ENCODE measurements at places on chromosomes 11 and 22. TPM values are rescaled to one million over a fixed set of nuclear protein-coding genes. Genes with fewer than 3 reads are reported as not detected.
A peak's percentile ranks its signal among the peaks of the same experiment; 100 is the strongest.

DNA sequence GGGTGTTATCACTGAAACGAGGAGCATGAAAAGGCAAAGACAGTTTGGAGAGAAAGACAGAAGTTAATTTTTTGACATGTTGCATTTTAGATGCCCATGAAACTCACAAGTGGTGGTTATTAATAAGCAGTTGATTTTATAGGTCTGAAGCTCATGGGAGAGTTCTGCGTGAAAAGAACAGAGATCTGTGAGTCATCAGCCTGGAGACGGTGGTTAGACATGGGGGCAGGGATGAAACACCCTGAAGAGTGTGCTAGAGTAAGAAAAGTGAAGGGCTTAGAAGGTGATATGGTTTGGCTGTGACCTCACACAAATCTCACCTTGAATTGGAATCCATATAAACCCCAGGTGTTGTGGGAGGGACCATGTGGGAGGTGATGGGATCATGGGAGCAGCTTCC lies 289.1 kb upstream of the ISX start:
- no peak for DNase-seq

- no peak for DNase-seq
Observed at GRCh38 chr11:37972691-37973090, 1374.7 kb upstream of the RAG2 start.

DNA sequence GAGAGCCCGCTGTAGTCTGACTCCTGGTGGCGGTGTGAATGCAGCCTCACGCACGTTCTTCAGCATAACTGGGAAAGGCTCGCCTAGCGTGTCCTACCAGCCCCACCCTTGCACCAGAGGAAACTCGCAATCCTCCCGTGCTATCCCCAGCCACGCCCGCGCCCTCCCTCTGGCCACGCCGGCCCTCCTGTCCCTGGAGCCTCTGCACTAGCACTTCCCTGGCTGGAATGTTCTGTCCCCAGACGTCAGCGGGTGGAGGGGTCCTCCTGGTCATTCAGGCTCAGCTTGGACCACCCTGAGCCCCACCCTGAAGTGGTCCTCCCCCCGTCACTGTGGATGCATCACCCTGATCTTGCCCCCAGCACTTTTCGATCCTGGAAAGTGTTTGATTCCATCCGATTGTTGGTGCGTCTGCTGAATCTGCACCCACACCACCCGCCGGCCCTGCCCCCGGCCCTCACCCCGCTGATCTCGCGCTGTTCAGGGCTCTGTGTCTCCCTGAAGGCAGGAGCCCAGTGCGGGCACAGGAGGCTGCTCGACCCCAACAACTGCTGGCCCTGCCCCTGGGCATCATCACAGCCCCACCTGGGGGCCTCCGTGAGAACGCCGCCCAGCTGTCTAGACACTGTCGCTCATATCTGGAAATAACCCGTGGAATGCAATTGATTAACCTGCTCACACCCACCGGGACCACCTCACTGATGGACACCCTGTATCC lies 437.0 kb downstream of the TBC1D22A start:
- peak; percentile 40 for DNase-seq

DNA sequence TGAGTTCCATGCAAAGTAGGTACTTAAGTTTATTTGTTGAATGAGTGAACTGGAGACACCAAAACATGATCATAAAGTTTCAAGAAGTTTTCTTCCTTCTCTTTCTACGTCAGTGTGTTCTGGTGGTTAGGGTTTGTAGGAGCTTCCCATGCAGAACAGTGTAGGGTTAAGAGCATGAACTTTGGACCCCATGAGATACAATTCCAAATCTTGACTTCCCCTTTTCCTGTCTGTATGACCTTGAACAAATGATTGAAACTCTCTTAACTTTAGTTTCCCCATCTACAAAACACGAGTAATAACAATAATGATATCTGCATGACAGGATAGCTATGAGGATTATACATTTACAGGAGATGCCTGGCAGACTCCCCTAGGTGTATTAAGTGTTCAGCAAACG lies 41.0 kb upstream of the TENM4 start:
- DNase-seq: no peak

DNA sequence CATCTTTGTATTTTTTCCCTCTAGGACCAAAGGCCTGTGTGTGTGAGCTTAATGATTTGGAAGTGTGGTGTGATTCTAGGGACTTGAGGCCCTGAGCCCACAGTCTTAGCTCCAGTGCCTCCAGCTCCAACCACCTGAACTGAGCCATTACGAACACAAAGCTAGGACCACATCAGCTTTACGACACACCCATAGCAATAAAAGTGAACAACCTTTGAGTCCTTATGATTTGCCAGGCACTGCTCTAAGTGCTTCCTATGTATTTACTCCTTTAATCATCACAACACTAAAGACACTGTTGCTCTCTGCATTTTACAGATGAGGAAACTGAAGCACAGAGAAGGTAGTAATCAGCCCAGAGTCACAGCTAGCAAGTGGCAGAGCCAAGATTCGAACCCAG lies 126.4 kb downstream of the EHF start:
- no peak for DNase-seq

- no peak for DNase-seq
Observed at GRCh38 chr22:29255064-29255621, 12.6 kb downstream of the RHBDD3 start.

- DNase-seq: peak; percentile 50
Observed at GRCh38 chr22:36528341-36528740, 625 bp downstream of the EIF3D start.

- no peak for DNase-seq
Observed at GRCh38 chr11:120573756-120574354, 62.3 kb downstream of the GRIK4 start.

GRCh38 chr11:102291831-102292230 lies 25.5 kb upstream of the BIRC3 start:
- no peak for DNase-seq

- DNase-seq: peak; percentile 48
Observed at GRCh38 chr11:107689317-107690202, 22.3 kb downstream of the SLN start.

DNA sequence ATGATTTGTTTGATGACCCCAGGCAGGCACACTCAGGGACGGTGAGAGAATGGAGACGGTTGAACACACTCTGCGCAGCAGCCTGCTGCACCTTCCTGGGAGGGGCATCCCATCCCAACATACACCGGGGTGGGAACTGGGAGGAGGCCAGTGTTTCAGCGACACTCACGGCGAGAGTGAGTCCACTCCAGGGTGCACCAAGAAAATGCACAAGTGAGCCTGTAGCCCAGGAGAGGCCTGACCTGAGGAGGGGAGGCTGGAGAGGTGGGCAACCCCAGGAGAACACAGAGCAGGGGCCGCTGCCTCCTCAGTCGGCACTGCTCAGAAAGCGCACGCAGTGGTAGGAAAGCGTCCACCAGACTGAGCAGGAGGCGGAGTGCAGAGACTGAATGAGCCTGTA lies 54.5 kb downstream of the IGF2 start:
- no peak for DNase-seq

- DNase-seq: no peak
Observed at GRCh38 chr22:30054764-30055069, 25.5 kb upstream of the HORMAD2 start.

- DNase-seq: peak; percentile 14
Observed at GRCh38 chr22:38423512-38424503, 31.2 kb downstream of the KCNJ4 start.

GRCh38 chr11:35947437-35947836 lies 3.6 kb downstream of the LDLRAD3 start:
- DNase-seq: no peak

DNA sequence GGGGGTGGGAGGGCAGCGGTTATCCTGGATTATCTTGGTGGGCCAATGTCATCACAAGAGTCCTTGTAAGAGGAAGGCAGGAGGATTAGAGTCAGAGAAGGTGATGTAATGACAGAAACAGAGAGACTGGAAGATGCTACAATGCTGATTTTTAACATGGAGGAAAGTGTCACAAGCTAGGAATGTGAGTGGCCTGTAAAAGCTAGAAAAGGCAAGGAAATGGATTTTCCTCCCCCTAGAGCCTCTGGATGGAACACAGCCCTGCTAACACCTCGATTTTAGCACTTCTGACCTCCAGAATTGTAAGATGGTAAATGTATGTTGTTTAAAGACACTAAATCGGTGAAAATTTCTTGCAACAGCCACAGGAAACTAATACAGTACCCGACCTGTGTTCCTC lies 109.3 kb downstream of the MN1 start:
- DNase-seq: no peak

GRCh38 chr11:17894929-17895658 lies 117.8 kb downstream of the SERGEF start:
- no peak for DNase-seq

DNA sequence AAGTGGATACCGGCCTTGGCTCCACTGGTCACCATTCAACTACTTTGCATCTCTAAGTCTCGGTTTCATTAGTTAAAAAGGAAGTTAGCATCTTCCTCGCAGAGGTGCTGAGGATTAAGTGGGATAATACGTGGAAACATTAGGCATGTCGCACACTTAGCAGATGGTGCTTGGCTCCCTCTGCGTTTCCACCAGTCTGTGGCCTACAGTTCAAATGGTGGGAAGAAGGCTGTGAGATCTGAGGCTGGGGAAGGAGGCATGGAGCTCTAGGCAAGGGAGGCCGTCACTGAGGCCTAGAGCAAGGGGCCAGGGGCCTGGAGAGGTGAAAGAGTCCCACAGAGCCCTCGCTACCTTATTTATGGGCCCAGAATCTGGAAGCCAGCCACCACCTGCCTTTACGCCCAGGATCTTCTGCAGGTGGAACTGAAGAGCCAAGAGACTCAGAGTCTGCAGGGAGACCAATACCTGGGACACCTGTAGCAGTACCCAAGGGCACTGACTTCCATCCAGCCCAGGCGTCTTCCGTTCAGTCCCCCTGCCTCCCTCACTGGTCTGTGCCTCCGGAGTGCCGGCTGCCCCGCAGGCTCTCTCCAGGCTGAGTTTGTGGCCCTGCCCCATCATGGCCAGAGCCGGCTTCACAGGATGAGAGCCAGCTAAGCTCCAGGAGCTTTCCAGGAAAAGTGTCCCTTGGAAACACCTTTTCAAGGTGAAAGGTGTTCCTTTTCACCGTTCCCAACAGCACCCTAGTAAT lies 66.1 kb upstream of the A4GALT start:
- no peak for DNase-seq

GRCh38 chr22:23401111-23401909 lies 178.8 kb downstream of the IGLL1 start:
- DNase-seq: peak; percentile 73

DNA sequence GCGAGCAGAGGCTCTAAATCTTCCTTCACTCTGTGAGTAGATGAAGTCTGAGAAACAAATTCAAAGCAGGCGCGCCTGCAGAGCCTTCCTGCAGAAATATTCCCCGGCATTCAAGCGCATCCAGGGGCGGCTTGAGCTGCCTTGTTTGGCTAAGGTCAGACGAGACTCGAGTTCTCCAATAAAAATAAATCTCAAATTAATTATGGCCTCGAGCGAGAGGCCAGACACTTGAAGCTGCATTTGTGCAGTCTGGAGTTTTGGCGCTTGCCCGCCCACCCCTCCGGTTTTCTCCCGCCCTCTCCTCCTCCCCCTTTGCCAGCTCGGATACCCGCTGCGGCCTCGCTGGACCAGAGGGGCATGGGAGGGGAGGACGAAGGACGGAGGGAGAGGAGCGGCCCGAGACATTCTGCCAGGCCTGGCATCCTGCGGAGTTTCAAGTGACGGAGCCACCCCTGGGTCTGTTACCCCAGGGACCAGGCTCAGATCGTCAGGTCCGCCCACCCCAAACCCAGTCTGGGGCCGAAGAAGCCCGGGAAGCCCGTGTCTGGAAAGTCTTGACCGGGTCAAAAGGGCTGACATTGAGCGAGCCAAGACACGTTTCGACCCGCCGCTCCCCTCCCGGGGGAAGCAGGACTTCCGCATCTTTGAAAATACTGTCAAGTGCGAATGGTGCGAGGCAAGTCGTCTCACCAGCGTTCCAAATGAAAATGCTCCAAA lies 3.8 kb upstream of the FLI1 start:
- DNase-seq: peak; percentile 81

GRCh38 chr11:59629996-59630395 lies 14.4 kb upstream of the OSBP start:
- no peak for DNase-seq

- no peak for DNase-seq
Observed at GRCh38 chr22:42680648-42681047, 31.5 kb upstream of the CYB5R3 start.

DNA sequence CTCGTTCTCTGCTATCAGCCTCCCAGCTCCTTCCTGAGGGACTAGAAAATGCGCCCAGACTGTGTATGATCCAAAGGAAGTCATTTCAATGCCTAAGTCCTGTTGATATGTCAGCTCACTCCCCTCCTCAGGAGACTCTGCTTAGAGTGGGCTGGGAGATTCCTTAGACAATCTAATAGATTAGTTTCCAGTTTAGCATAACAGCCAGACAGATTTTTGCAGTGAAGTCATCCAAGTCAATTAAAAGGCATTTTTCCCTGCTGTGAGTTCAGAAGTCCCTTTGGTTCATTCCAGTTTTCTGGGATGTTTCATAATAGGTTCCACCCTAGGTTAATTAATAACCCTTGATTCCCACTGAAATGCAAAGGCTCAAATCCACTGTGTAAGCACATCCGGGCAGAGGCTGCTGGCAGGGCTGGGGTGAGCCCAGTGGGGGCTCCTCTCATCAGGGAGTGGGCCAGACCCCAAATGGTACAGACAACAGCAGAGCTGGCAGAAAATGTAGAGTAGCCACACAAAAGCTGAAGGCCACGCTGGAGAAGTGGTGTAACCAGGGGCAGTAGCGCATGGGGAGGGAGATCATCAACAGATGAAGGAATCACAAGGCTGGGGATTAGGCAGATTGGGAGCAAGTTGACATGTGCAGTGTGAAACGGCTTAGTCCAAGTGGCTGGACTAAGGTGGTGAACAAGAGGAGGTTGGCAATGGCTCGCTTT lies 90.6 kb downstream of the SYN3 start:
- peak; percentile 71 for DNase-seq

- DNase-seq: no peak
Observed at GRCh38 chr22:23278883-23279675, 98.8 kb downstream of the BCR start.

KRTAP5-10 gene
- not detected for total RNA-seq

OR5D16 gene
- not detected for total RNA-seq

TENM4 gene
- 31.0 TPM for total RNA-seq

GSTT2B gene
- total RNA-seq: 10.8 TPM

PUS3 gene
- total RNA-seq: 9.4 TPM

SERPINH1 gene
- total RNA-seq: 104 TPM

HTR3B gene
- 0.16 TPM for total RNA-seq

TBX1 gene
- total RNA-seq: 5.5 TPM

APOBEC3C gene
- 19.8 TPM for total RNA-seq

PLEKHB1 gene
- 21.0 TPM for total RNA-seq

SMCO4 gene
- 33.0 TPM for total RNA-seq

OVOL1 gene
- 6.6 TPM for total RNA-seq

MPST gene
- total RNA-seq: 44.4 TPM

NCAM1 gene
- total RNA-seq: 3.0 TPM

OR10D3 gene
- total RNA-seq: not detected

H19 gene
- total RNA-seq: 53.8 TPM
